AG04450 (cell line): ENCODE measurements at places on chromosomes 6 and 20.
A peak's percentile ranks its signal among the peaks of the same experiment; 100 is the strongest.

DNA sequence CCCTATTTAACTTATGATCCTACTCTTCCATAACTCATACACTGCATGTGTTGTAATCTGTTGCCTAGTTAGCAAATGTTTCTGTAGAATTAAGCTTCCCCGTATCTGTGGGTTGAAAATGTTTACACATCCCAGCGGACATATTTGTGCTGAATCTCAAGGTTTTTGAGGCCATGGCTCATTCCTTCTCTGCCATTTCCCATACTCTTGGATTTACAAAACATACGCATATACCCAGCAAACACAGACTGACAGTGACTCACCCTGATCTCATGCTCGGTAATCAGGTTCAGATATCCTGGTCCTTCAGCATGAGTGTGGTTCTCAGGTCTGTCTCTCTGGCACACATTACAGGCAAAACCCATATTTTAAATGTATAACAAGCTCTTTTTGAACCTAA lies 58.7 kb downstream of the AGPAT4 start:
- peak; percentile 99 for DNase-seq

DNA sequence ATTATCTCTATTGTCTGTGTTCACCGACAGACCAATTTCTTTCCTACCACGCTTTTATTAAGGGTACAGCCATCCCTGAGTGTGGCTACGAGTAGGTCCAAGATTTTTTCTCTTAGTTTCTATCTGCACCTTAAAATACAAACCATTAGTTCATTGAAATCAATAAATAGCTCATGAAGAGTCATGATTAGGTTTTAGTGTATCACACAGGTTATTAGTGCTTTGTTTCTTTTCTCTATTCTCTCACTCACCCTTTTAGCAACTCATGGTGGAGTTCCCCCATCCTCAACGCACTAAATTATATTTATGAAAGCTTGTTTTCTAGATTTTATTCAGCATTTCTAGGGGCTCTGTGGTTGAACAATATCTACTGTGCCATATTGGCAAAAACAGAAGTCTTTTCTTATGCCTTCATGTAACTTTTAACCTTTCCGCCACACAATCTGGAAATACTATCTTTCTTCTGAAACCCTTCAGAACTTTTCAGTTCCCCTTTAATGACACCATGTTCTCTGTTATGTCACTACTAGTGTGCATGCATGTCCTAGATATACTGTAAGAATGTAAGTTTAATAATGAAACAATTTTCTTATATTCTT lies 128.2 kb upstream of the LAMA2 start:
- DNase-seq: no peak

DNA sequence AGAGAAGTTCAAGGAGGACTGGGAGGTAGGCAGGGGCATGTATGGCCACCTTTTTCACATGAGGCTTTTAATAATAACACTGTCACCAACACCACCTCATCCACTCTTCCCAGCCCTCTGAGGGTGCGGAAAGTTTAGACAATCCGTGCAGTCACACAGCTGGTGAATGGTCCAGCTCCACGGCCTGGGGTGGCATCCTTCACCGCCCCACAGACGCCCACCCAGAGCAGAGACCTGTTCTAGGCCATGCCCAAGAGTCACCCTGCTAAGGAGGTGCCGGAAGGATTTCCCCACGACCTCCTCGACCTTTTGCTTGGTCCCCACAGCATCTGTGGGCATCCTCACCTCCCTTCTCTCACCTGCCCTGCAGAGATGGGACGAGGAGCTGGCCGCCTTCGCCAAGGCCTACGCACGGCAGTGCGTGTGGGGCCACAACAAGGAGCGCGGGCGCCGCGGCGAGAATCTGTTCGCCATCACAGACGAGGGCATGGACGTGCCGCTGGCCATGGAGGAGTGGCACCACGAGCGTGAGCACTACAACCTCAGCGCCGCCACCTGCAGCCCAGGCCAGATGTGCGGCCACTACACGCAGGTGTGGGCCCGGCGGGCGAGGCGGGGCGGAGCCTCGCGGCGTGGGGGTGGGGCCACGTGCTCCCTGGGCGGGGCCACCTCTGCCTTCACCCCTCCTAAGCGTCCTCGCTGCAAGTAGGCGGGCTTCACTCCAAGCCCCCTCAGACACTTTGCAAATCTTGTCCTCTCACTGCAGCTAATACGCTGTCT lies 4.4 kb downstream of the PI16 start:
- DNase-seq: no peak

GRCh38 chr20:51369503-51369902 lies 173.0 kb downstream of the NFATC2 start:
- DNase-seq: no peak

GRCh38 chr6:150276168-150276936 lies 92.5 kb upstream of the IYD start:
- no peak for DNase-seq

DNA sequence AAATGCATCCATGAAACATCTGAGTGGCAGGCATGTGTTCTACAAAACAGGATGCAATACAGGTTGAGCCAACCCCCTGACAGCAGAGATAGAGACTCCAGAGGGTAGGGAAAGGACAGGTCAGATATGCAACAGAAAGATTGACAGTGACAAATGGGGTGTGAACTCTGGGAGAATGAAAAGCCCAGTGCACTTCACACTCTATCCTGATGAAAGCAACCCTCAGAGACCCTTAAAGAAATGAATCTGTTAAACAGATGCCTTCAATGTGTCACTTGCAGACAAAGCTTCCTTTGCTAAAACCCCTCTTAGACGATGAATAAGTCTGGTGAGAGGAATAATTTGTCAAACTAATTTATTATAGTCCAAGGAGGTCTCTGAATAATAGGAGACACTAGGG lies 89.9 kb downstream of the RFPL4B start:
- DNase-seq: no peak

- no peak for DNase-seq
Observed at GRCh38 chr6:37641546-37641945, 56.1 kb downstream of the MDGA1 start.

DNA sequence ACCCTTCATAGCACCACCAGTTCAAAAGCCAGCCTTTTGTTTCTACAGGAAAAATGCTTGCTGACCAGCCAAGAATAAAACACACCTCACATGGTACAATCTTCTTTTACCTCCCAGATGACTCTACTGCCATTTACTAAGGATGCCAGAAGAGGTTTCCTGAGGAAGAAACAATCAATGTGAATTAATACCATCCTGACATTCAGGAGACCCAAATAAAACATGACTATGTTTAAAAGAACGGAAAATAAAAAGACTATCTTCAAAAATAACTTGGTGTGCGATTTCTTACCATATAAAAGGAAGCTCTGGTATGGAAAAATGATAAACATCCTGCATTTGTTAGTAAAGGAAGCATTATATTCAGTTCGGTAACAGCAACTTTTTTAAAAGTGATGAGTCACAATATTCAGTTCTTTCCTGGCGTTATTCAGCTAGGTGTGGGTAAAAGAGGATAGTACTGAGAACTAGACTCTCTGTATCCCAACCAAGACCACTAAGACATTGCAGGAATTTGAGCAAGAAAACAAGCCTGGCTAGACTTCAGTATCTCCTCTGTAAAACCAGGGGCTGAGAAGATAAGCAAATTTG lies 16.3 kb downstream of the COL21A1 start:
- DNase-seq: no peak

DNA sequence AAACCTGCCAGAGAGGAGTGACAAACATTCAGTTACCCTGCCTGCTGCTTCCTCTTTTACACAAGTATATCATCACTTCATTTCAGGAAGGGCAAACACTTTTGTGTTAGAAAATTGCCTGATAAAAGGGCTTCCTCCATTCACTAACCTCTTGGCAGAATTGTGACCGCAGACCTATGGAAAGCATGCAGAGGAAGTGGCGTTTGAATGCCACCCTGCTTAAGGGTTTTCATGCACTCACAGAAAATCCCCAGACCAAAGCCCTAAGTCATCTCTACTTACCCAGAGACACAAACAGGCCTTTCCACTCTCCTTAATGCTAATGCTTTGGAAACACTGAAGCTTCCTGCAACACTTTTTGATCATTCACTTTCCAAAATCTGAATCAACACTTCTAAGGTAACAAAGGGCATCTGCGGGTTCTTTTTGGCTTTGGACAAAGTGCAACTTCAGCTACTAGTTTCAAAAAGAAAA lies 22.1 kb upstream of the RALGAPA2 start:
- no peak for DNase-seq
